ENCODE measurements at places on chromosomes 2 and 18. TPM values are rescaled to one million over a fixed set of nuclear protein-coding genes. Genes with fewer than 3 reads are reported as not detected.

Gene ALKAL2
- total RNA-seq: 1.4 TPM

GRCh38 chr2:216693414-216694080, 1.8 kb downstream of the IGFBP5 start:
- H3K27ac ChIP-seq: peak overlapping the region; percentile 98
- H3K36me3 ChIP-seq: peaks cover 4% of the 10 kb centered on the region
- no peak for DNase-seq
- no peaks in the 10 kb centered on the region for H3K27me3 ChIP-seq
- H3K4me3 ChIP-seq: peak overlapping the region; percentile 97

GRCh38 chr2:96815326-96816126, 542 bp upstream of the CNNM3 start:
- H3K36me3 ChIP-seq: peaks cover 4% of the 10 kb centered on the region
- H3K27me3 ChIP-seq: no peaks in the 10 kb centered on the region
- H3K27ac ChIP-seq: peak overlapping the region; percentile 81
- peak overlapping the region; percentile 75 for H3K4me3 ChIP-seq
- peaks cover 44% of the 10 kb centered on the region for H3K4me1 ChIP-seq

DNA sequence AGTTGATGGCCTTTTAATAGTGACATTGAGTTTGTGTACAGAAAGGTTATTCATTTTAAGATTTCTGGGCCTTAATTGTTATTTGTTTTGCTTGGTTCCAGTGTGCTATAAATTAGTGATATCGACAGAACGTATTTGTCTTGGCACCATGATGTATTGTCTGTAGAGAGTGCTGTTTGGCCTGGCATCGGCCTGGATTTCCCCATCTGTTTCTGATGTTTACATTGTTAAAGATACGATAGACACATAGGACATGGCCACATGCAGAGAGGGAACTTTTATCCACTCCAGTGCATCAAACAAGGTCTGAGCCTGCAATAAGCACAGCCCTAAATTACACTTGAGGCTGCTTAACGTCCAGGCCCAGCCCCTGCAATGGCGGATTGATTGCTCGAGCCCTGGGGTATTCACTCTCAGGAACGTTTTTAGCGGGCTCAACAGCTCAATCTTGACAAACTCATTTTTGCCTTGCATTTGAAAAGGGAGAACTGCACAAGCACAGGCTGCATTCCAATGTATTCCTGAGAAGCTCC, 144.7 kb downstream of the SLC4A3 start:
- H3K36me3 ChIP-seq: no peaks in the 10 kb centered on the region
- peaks cover 26% of the 10 kb centered on the region for H3K4me1 ChIP-seq
- no peak overlapping the region for H3K27ac ChIP-seq
- H3K4me3 ChIP-seq: no peak overlapping the region
- DNase-seq: no peak

DNA sequence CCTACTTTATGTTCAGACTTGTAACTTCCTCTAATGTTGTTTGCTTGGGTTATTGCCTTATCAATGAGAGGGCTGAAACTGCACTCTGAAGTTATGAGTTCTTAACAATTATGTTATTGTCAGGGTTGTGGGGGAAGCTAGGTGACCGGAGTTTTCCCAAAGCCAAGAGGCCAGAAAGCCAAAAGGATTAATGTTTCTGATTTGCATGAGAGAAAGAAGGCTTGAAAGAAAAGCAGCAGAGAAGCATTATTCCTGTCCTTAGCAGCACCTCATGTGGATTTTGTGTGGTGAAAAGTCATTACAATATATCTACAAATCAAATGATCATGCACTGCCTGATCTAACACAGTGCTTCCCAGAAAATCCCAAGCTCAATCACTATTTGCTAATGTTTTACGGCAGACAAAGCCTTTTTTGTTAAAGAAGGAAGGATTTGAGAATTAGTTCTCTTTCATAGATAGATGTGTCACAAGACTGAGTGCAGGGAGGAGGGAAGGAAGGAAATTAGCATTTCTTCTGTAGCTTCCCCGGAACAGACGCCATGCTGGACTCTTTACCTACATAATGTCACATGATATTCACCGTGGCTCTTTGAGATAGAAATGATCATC, 203.2 kb downstream of the ALK start:
- H3K4me3 ChIP-seq: no peak overlapping the region
- no peak overlapping the region for H3K27ac ChIP-seq
- H3K36me3 ChIP-seq: no peaks in the 10 kb centered on the region
- peaks cover 8% of the 10 kb centered on the region for H3K4me1 ChIP-seq
- peaks cover 39% of the 10 kb centered on the region for H3K27me3 ChIP-seq

- DNase-seq: peak; percentile 74
- H3K36me3 ChIP-seq: peaks cover 10% of the 10 kb centered on the region
- H3K27ac ChIP-seq: peak overlapping the region; percentile 54
- H3K4me1 ChIP-seq: peaks cover 42% of the 10 kb centered on the region
- H3K4me3 ChIP-seq: peak overlapping the region; percentile 84
- peaks cover 10% of the 10 kb centered on the region for H3K27me3 ChIP-seq
Observed at GRCh38 chr18:5895876-5896740, 786 bp upstream of the TMEM200C start.

Gene PAIP2B
- 10.3 TPM for total RNA-seq

DNA sequence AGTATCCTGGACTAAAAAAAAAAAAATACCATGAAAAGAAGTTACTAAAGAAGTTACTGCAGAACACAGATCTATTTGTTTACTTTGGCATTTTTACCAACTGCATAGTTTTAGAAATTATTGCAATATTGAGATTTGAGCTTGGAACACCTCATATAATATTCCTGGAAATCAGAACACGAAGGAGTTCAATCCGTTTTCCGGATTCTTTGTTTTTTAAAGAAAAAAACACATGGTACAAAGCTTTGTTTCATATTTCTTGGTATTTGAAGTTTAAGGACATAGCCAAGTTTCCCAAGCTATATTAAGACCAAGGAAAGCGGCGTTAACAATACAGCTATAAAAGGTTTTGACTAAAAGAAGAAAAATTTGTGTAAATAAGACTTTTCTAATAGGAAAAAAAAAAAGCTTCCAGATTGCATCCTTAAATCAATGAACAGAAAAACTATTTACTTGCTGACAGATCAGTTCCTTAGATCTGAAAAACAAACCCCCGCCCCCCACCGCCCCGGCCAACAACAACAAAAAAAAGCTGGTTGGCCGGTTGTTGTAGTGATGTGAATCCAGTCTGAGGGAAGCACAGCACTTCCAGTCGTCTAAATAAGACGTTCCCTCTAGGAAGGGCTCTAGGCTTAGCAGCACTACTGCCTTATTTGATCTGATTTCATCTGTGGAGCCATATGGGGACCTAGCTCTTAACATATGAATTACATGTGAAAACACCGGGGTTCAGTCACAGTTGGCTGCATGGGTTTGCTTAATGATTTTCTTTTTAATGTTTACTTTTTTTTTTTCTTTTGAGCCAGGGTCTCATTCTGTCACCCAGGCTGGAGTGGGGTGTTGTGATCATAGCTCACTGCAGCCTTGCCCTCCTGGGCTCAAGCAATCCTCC, 2.5 kb upstream of the RHOB start:
- no peaks in the 10 kb centered on the region for H3K36me3 ChIP-seq
- no peak for DNase-seq
- peaks cover 26% of the 10 kb centered on the region for H3K4me1 ChIP-seq

- no peak for DNase-seq
- H3K27ac ChIP-seq: no peak overlapping the region
- H3K4me1 ChIP-seq: peaks cover under 1% of the 10 kb centered on the region
- H3K27me3 ChIP-seq: peaks cover 3% of the 10 kb centered on the region
Observed at GRCh38 chr2:16128746-16129610, 188.6 kb downstream of the MYCN start.

Gene ACKR3
- 78.7 TPM for total RNA-seq

Gene AMER3
- total RNA-seq: not detected

Gene ADAM23
- total RNA-seq: 6.9 TPM

Gene CRACDL
- 1.7 TPM for total RNA-seq

DNA sequence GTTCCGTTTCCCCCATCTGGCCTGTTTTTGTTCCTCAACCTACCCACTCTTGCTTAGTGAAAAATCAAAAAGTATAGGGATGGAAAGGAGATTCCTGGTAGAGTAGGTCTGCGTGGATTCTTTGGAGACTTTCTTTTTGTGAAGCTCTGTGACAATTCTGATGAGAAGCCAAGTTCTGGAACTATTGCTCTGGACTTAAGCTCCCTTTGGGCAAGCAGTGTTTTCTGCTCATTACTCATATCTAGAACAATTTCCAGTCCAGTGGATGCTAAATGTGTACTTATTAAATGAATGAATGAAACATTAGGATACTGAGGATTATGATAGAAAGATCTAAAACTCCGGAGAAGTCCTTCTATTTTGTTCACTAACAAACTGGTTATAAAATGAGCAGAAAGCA, 76.5 kb downstream of the SOCS6 start:
- H3K4me3 ChIP-seq: no peak overlapping the region
- H3K4me1 ChIP-seq: peaks cover 11% of the 10 kb centered on the region
- no peak overlapping the region for H3K27ac ChIP-seq
- H3K27me3 ChIP-seq: no peaks in the 10 kb centered on the region
- no peak for DNase-seq

DNA sequence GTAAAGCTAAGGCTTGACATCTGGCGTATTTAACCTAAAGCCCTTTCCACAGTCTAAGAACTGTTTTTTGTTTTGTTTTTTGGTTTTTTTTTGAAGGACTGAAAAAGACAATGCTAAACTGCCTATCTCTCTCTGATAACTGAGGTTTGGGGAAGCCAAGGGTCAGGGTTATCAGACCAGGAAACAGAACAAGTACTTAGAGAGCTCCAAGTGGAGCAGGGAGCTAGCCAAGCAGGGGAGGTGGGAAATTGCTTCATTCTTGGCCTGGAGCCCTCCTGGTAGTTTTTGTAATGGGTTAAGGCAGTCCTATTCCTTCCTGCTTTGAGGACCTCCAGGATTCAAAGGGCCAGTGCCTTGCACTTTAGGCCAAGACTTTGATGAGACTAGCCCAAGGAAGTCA, 154.3 kb upstream of the LTBP1 start:
- peaks cover 9% of the 10 kb centered on the region for H3K4me1 ChIP-seq
- no peak for DNase-seq
- H3K4me3 ChIP-seq: no peak overlapping the region
- H3K27me3 ChIP-seq: no peaks in the 10 kb centered on the region

- H3K36me3 ChIP-seq: no peaks in the 10 kb centered on the region
- H3K4me3 ChIP-seq: no peak overlapping the region
- H3K27ac ChIP-seq: no peak overlapping the region
- no peaks in the 10 kb centered on the region for H3K4me1 ChIP-seq
- no peak for DNase-seq
Observed at GRCh38 chr2:180385601-180386201, 378.6 kb upstream of the CWC22 start.

DNA sequence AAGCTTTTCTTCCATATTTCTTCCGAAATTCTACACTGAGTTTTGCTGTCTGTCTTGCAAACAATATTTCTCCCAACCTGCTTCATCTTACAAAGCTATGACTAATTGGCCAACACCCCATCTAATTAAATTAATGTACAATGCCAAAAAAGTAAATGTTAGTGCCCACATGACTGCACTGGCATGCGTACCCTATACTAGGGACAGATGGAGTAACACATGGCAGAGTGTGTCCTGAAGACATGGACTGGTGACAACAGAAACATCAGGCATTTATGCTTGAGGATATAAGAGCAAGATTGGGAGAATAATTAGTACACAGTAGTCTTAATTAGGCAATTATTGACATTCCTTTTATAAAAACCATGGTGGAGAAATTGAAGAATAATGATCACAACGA, 66.8 kb downstream of the MREG start:
- H3K27ac ChIP-seq: no peak overlapping the region
- H3K36me3 ChIP-seq: peaks cover 20% of the 10 kb centered on the region
- H3K27me3 ChIP-seq: no peaks in the 10 kb centered on the region
- no peaks in the 10 kb centered on the region for H3K4me1 ChIP-seq

Gene SCYGR4
- total RNA-seq: not detected

Gene DSG4
- 0.09 TPM for total RNA-seq

GRCh38 chr2:105580216-105580615, 164.5 kb upstream of the NCK2 start:
- H3K36me3 ChIP-seq: no peaks in the 10 kb centered on the region
- no peak overlapping the region for H3K4me3 ChIP-seq
- peaks cover 7% of the 10 kb centered on the region for H3K27me3 ChIP-seq
- no peak for DNase-seq
- H3K4me1 ChIP-seq: peaks cover 7% of the 10 kb centered on the region
- H3K27ac ChIP-seq: no peak overlapping the region

DNA sequence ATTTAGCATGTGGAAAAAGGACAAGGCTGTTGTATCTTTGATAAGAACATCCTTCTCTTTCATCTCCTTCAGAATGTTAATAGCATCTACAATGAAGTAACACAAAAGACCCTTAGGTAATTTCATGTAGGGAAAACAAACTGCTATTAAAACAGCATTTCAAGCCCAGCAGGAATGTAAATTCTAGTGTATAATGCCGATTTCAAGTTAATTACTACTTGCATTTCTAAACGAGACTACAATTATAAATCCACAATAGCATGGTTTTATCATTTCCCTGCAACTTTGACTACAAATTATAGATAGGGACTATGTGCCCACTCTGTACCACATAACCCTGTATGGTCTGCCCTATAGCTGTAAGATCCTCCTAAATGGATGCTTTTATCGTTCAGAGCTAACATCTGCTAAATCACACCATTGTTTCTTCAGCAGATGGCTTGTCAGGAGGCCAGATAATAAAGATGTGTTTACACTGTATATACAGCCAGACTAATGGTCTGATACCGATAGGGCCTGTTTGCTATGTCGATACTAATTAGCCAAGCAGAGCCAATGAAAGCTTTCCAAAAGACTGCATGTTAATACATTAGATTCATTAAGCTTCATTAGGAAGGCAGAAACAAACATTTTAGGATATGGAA, 51.9 kb downstream of the LRPPRC start:
- H3K36me3 ChIP-seq: peaks cover 29% of the 10 kb centered on the region
- H3K4me3 ChIP-seq: no peak overlapping the region
- no peaks in the 10 kb centered on the region for H3K27me3 ChIP-seq

DNA sequence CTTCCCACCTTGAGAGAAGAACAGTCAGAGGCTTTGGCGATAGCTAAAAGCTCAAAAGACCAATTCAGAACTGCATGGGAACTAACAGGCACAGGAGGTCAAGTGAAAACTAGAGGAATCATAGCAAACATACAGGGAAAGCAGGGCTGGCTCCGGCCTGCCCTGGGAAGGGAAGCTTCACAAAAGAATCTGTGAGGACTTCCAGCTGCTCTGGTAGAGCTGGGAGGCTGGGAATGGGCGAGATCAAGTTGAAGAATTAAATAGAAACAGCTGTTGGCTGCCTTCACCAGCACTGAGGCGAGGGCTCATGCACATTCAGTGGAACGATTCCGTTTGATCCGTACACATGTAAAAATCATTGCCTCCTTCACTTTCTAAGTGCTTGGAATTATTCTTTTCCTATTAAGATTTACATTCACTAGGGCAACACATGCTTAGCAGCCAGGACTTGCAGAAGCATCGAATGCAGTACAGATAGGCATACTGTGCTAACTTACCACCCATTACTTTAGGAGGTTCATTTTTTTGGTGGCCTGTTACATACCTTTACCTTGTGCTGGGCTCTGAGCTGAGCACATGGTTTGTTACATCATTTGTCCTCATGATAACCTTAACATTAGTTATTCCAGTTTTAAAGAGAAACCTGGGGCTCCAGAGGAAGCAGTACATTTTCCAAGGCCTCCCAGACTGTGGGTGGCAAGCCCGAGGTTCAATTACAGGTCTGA, 125.4 kb upstream of the RNF152 start:
- H3K36me3 ChIP-seq: no peaks in the 10 kb centered on the region
- peak overlapping the region; percentile 91 for H3K27ac ChIP-seq
- no peaks in the 10 kb centered on the region for H3K27me3 ChIP-seq
- H3K4me3 ChIP-seq: no peak overlapping the region
